H4 (cell line): ENCODE measurements at places on chromosomes 6 and 20. TPM values are rescaled to one million over a fixed set of nuclear protein-coding genes. Genes with fewer than 3 reads are reported as not detected.

Gene SOBP
- total RNA-seq, result 1.5 and 2.9 TPM in 2 replicates

- DNase-seq, result no peak
Observed at GRCh38 chr6:86500035-86500434, 437.3 kb upstream of the HTR1E start.

- DNase-seq, result no peak
Observed at GRCh38 chr6:44301782-44302564, 11.2 kb downstream of the AARS2 start.

- peak; percentile 53 for DNase-seq
Observed at GRCh38 chr6:17392978-17393891, at the start of gene CAP2. Gene CAP2 (plus strand): TSS chr6:17393595. CDS start chr6:17421556, 27,961 bp downstream.

DNA sequence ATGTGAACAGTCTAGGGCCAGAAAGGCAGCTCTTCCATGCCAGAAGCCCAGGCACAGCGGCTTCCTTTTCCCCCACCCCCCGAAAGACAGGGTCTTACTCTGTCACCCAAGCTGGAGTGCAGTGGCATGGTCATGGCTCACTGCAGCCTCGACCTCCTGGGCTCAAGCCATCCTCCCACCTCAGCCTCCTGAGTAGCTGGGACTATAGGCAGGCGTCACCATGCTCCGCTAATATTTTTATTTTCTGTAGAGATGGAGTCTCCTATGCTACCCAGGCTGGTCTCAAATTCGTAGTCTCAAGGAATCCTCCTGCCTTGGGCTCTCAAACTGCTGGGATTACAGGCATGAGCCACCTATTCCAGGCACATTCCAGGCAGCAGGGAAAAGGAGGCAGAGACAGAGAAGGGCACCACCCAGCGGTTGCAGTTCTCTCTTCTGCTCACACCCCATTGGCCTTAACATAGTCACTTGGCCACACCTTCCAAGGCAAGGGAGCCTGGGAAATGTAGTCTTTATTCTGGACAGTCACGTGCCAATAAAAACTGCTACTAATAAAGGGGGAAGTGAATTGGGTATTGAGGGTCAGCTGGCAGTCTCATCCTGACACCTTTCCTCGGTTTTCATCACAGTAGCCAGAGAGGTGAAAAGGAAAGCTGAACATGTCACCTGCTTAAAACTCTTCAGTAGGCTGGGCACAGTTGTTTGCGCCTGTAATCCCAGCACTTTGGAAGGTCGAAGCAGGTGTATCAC, 205.9 kb downstream of the ZMYND8 start:
- DNase-seq, result peak; percentile 84
